ENCODE measurements at places on chromosomes 1 and 21.

DNA sequence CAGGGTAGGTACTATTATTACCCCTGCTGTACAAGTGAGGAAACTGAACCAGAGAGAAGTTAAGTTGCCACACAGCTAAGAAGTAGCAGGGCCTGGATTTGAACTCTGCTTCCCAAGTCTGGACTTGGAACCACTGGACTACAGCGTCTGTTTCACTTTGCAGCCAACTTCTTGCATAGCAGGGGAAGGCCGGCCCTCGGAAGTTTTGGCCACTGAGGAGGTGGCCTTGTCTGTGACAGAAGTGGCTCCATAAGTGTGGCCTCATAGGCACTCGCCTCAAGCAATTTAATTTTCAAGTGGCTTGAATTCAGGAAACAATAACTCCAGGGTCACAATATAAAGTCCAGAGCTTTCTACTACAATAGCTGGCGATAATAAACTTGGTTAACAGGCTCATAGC, 41.4 kb downstream of the PLEKHA6 start:
- H3K4me3 ChIP-seq, result no peak overlapping the region
- H3K27ac ChIP-seq, result no peak overlapping the region
- H3K4me1 ChIP-seq, result peaks cover 2% of the 10 kb centered on the region
- H3K36me3 ChIP-seq, result no peaks in the 10 kb centered on the region
- no peak for DNase-seq

DNA sequence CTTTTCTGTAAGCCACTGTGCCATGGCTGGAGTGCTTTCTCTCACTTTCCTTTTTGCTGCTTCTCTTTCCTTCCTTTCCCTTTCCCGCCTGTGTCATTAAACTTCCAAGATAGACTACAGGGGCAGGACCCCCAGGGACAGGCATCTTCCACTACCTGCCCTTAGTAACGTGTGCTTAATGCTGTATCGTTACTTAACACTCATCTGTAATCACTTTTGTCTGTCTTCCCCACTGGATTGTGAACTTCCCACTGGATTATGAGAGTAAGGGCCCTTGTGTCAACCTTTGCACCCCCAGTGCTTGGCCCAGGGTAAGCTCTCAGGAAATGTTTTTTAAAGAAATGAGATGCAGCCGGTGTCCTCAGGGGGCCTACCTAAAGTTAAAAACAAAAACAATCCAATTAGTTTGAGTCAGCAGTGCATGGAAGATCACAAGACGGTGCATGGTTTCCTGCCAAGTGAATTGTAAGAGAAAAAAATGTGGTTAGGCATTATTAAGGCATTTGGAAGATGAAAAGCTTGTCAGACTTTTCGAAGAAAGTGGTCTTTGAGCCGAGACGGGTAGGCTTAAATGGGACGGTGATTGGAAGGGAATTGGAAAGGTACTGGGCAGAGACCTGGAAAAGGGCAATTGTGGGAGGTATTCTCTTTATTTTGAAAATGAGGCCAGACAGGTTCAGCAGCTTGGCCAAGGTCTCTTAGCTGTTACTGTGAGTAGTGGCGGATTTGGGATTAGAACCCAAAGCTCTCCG, 958 bp downstream of the LYPLAL1 start:
- peak overlapping the region; percentile 95 for H3K4me3 ChIP-seq
- H3K36me3 ChIP-seq, result peaks cover 11% of the 10 kb centered on the region
- no peak for DNase-seq

DNA sequence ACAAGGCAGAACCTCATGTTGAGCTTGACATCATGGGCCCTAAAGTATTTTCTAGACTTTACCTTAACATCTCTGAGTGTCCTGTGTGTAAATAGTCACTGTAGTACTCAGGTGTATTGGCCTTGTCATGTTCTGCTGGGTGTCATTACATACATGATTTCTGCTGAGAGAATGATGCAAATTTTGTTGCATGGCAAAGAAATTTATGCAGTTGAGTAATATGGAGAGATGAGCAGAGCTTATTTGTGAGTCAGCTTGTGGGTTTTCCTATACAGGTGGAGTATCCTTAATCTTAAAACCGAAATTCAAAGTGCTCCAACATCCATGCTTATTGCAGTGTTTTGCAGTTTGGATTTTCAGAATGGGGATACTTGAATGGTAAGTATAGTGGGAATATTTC, 36.6 kb downstream of the RGL1 start:
- H3K4me3 ChIP-seq, result no peak overlapping the region
- H3K27ac ChIP-seq, result peak overlapping the region; percentile 85
- DNase-seq, result no peak
- H3K4me1 ChIP-seq, result peaks cover 32% of the 10 kb centered on the region

- H3K27me3 ChIP-seq, result no peaks in the 10 kb centered on the region
- no peaks in the 10 kb centered on the region for H3K36me3 ChIP-seq
- no peak for DNase-seq
- H3K4me3 ChIP-seq, result no peak overlapping the region
- no peak overlapping the region for H3K27ac ChIP-seq
Measured at GRCh38 chr1:163823017-163823416, 501.3 kb downstream of the NUF2 start.

GRCh38 chr1:234521836-234522235, 42.9 kb upstream of the TARBP1 start:
- H3K27me3 ChIP-seq, result peaks cover 11% of the 10 kb centered on the region
- H3K36me3 ChIP-seq, result peaks cover 1% of the 10 kb centered on the region
- no peak overlapping the region for H3K27ac ChIP-seq

- no peaks in the 10 kb centered on the region for H3K4me1 ChIP-seq
- H3K27me3 ChIP-seq, result peaks cover 10% of the 10 kb centered on the region
- no peak overlapping the region for H3K27ac ChIP-seq
- H3K36me3 ChIP-seq, result no peaks in the 10 kb centered on the region
Measured at GRCh38 chr1:47930210-47930840, 66.9 kb downstream of the TRABD2B start.

DNA sequence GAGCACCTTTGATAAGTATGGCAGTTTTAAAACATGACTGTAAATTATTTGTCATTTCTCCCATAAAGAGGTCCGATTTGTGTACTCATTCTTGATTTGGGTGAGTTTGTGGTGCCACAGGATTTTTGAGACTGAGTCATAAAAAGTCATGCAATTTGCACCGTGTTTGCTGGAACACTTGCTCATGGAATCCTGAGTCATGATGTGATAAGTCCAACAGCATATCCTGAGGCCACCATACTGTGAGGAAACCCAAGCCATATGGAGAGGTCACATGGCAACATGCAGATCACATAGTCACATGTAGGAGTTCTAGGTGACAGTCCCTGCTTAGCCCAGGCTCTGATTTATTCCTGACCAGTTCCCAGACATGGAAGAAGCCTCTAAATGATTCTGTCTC, 40.8 kb upstream of the PRRX1 start:
- H3K27ac ChIP-seq, result no peak overlapping the region
- H3K36me3 ChIP-seq, result no peaks in the 10 kb centered on the region
- H3K27me3 ChIP-seq, result peaks cover 12% of the 10 kb centered on the region
- H3K4me3 ChIP-seq, result no peak overlapping the region
- DNase-seq, result no peak

- no peaks in the 10 kb centered on the region for H3K36me3 ChIP-seq
- DNase-seq, result peak; percentile 90
- H3K27ac ChIP-seq, result no peak overlapping the region
- H3K27me3 ChIP-seq, result peaks cover 29% of the 10 kb centered on the region
Measured at GRCh38 chr1:33633019-33633801, 160.8 kb downstream of the ZSCAN20 start.

DNA sequence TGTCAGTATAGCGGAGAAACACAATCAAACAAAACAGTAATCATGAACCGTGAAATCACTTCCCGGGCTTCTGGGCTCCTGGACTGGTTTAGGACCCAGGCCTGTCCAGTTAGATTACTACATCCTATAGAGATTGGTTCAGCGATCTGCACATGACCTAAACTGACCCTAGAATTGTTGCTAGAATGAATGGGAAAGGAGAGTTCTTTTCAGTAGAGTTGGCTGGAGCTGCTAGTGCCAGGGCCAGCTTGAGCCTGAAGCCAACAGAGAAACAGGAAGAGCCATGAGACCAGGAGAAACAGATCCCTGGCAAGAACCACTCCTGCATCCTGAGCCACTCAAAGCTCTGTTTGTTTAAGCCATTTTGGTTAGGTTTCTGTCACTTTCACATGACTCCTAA, 474.3 kb upstream of the C1orf87 start:
- no peaks in the 10 kb centered on the region for H3K4me1 ChIP-seq
- H3K4me3 ChIP-seq, result no peak overlapping the region
- DNase-seq, result no peak
- H3K27me3 ChIP-seq, result no peaks in the 10 kb centered on the region
- H3K27ac ChIP-seq, result no peak overlapping the region
- no peaks in the 10 kb centered on the region for H3K36me3 ChIP-seq

- H3K27ac ChIP-seq, result no peak overlapping the region
- DNase-seq, result no peak
- no peaks in the 10 kb centered on the region for H3K36me3 ChIP-seq
- H3K27me3 ChIP-seq, result no peaks in the 10 kb centered on the region
Measured at GRCh38 chr1:104726917-104727316, 977.2 kb downstream of the AMY1C start.

DNA sequence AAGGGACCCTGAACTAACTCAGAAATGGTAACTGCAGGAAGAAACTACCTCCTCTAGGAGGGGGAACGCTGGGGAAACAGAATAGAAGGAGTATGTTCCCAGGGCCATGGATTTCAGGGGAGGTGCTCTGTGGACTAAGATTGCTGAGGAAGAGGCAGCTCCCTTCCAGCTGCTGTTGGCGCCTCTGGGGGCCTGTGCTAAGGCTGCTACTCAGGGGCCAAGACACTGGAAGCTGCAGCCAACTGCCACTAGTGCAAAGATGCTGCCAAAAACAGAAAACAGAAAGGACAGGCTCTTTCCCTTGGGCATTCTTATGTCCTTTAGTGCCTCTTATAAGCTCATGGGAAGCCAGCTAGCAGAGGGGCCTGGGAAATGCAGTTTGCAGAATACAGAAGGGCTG, 58.0 kb upstream of the SGIP1 start:
- no peak overlapping the region for H3K27ac ChIP-seq
- no peak overlapping the region for H3K4me3 ChIP-seq
- no peaks in the 10 kb centered on the region for H3K36me3 ChIP-seq
- no peaks in the 10 kb centered on the region for H3K4me1 ChIP-seq
- H3K27me3 ChIP-seq, result peaks cover 37% of the 10 kb centered on the region

DNA sequence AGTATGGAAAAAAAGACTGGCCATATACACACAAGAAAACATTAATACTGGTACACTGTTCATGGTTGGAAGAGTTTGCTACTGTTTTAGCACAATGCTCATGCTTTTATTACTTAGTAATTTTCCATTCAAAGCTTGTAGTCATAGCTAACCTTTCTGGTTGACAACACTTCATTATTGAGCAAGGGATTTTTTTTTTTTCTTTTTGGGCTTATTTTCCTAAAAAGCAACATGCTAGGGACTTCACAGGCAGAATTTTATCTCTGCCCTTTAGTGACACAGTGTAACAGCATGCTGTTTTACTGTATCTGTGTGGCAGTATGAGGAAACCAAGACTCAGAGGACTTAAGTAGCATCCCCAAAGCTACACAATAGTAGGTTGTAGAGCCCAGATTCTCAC, 58.5 kb downstream of the FGGY start:
- no peak for DNase-seq
- H3K27ac ChIP-seq, result no peak overlapping the region
- peaks cover 18% of the 10 kb centered on the region for H3K4me1 ChIP-seq

- no peaks in the 10 kb centered on the region for H3K36me3 ChIP-seq
- no peak overlapping the region for H3K4me3 ChIP-seq
- H3K4me1 ChIP-seq, result no peaks in the 10 kb centered on the region
- no peak overlapping the region for H3K27ac ChIP-seq
Measured at GRCh38 chr1:33502726-33503125, 30.3 kb downstream of the ZSCAN20 start.

DNA sequence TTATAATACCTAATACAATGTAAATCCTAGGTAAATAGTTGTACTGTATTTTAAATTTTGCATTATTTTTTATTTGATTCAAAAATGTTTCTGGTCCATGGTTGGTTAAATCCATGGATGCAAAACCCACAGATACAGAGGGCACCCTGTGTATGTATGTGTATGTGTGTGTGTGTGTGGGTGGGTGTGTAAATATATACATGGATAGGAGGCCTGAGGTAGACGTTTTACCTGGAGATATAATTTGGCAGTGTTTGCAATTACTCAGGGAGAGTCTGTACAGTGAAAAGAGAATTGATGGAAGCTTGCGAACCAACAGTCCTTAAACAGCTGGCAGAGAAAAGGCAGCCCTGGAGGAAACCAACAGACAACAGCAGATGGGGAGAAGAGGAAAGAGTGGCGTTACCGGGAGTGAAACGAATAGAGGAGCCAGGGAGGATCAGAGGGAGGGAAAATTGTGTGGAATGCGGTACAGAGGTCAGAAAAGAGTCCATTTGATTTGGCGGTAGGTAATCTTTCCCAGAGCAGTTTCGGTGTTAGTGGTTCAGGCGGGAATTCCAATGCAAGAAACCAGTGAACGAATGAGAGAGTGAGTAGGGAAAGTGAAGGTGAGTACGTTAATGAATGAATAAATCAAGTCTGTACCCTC, 47.9 kb upstream of the NBL1 start:
- H3K36me3 ChIP-seq, result peaks cover 13% of the 10 kb centered on the region
- peaks cover 44% of the 10 kb centered on the region for H3K4me1 ChIP-seq
- H3K27me3 ChIP-seq, result peaks cover 7% of the 10 kb centered on the region
- peak overlapping the region; percentile 94 for H3K4me3 ChIP-seq
- no peak for DNase-seq

DNA sequence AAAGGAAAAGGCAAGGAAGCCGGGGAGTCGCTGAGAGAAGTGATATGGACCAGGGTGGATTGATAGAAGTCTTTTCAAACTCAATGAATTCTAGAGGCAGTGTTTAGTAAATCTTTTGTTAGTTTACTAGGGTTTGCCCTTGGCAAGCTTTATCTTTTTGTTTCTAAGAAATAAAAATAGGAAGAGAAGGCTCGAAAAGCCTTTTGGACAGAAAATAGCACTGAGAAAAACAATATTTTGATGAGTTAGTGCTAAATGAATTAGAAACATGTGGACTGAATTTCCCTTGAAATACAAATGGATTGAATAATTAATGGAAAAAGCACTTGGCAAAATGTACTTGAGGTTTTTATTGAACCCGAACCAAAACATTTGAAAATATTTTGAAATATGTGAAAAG, 121.8 kb upstream of the SPAG17 start:
- DNase-seq, result no peak
- H3K4me1 ChIP-seq, result no peaks in the 10 kb centered on the region
- no peaks in the 10 kb centered on the region for H3K27me3 ChIP-seq
- H3K27ac ChIP-seq, result no peak overlapping the region

- no peak for DNase-seq
- peaks cover 6% of the 10 kb centered on the region for H3K4me1 ChIP-seq
- no peak overlapping the region for H3K27ac ChIP-seq
- H3K4me3 ChIP-seq, result no peak overlapping the region
- peaks cover 10% of the 10 kb centered on the region for H3K27me3 ChIP-seq
Measured at GRCh38 chr1:246786606-246787238, 62.5 kb downstream of the SCCPDH start.

GRCh38 chr1:94327001-94327690, 89.8 kb upstream of the ARHGAP29 start:
- no peak overlapping the region for H3K27ac ChIP-seq
- H3K27me3 ChIP-seq, result peaks cover 66% of the 10 kb centered on the region
- H3K4me1 ChIP-seq, result peaks cover 8% of the 10 kb centered on the region
- H3K36me3 ChIP-seq, result no peaks in the 10 kb centered on the region
- H3K4me3 ChIP-seq, result no peak overlapping the region
- no peak for DNase-seq

DNA sequence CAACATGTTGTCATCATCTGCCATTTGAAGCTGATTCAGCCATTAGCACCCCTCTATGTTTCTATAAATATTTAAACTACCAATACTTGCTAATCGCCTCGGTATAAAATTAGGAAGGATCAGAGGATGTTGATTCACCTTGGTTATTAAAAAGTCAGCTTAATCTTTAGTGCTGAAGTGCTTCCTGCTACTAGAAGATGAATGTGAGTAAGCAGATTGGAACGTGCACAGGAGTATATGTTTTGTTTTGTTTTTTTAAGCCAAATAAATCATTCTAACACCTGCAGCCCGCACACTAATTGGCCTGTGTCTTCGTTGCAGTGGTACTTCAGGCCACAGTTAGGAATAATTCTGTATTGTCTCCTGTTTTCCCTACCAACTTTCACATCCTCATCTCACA, 485.7 kb downstream of the AJAP1 start:
- H3K27ac ChIP-seq, result no peak overlapping the region
- H3K27me3 ChIP-seq, result peaks cover 3% of the 10 kb centered on the region
- no peak overlapping the region for H3K4me3 ChIP-seq

Measured in activated CD8-positive, alpha-beta memory T cell treated with anti-CD3 and anti-CD28 coated beads, Interleukin-2, amount 10 ng/mL, durations not matched to agents 7 days and 5 days (primary cell).